AG20443 (cell line): ENCODE measurements at places on chromosomes 7 and 10.
A peak's percentile ranks its signal among the peaks of the same experiment; 100 is the strongest.

DNA sequence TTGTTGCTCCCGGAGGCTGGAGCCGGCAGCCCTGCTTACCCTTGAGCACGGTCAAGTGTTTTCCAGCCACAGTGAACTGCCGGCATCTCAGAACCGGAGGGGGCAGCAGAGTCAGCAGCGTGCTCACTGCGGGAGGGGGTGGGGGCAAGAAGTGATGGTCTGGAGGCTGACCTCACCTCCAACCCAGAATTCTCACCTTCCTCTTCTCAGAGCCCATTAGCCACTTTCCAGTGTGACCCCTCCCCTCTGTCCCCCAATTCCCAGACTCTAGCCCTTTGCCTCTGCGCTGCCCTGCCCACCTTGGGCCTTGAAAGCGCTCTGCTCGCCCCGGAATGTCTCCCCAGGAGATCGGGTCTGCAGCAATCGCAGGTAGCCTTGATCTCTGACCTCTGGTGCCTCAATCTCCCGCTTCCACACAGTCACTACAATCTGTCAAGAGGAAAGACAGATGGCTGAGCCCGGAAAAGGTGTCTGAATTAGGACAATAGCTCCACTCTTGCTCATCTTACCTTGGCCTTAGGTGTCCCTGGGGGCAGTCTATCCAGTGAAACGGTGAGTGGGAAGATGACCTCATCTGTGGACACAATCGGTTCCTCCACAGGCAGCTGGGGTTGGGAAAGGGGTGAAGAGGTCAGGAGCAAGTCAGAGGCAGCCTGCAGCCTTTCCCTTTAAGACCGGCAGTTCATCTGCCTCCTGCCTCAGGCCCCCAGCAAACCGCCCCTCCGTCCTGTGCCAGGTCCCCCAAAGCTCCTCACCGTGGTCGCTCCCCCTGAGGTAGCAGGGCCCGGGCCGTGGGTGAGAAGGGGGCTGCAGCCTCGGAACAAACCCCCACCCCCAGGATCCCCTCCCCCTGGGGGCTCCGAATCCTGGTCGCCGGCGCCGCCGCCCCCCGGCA is 942 bp downstream of the TRAPPC14 start:
- peak; percentile 67 for DNase-seq

GRCh38 chr10:103514244-103514643 is 20.7 kb downstream of the NEURL1 start:
- DNase-seq: no peak

GRCh38 chr10:23158370-23158769 is 33.7 kb upstream of the PTF1A start:
- peak; percentile 84 for DNase-seq

DNA sequence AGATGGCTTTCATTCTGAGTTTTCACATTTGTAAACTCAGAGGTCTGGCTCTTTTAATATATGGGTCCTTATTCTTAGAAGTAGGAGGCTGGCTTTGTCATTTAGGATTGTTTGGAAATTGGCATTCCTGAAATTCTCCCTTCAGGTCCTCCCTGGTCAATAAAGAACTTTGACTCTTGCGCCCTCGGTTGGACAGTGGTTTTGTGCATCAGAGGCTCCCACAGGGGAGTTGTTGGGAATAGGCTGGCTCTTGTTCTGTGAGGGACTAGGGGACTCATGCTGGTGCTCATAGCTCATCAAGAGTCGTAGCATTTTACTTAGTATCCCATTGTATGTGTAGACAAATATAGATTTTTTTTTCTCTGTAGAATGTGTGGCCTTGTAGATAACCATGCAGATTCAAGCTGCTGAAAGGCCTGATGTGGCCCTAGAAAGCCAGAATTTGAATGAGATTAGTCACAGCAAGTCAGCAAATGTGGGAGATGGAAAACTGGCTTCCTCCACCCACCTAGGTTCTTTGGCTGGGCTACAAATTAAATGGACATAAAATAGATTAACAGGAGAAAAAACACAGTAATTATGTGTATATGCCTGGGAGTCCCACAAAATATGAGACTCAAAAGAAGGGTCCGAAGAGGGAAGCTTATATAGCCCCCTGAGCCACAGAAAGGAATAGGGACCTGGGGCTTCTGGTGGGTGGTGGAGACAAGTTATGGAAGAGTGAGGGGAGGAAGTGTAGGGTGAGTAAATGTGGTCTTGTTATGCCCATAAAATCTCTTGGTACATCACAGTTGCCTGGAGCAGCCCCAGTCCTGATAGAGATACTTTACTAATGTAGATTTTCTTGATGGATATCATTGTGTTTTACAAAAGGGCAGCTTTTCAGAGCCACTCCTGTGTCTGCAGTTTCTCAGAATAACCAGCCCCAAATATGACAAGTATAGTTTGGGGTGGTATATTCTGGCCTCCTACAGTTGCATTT is 94.6 kb upstream of the BTBD16 start:
- DNase-seq: no peak

DNA sequence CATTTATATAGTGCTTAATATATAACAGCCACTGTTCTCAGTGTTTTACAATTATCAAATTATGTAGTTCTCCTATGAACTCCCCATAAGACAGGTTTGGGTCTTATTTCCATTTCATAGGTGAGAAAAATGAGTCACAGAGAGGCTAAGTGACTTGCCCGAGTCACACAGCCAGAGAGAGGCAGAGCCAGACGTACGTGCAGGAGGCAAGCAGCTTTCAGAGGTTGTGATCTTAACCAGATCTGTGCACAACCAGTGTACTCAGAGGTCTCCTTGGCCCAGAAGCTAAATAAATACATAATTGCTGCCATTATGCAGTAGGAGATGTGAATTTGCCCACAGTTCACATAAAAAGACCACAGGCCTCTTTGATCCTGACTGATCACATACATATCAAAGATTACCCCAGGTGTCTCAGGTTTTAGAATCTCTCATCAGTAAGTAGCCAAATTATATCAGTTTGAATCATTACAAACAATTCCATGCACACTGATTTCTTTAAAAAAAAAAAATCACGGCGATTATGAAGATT is 304.7 kb upstream of the AOAH start:
- DNase-seq: no peak

DNA sequence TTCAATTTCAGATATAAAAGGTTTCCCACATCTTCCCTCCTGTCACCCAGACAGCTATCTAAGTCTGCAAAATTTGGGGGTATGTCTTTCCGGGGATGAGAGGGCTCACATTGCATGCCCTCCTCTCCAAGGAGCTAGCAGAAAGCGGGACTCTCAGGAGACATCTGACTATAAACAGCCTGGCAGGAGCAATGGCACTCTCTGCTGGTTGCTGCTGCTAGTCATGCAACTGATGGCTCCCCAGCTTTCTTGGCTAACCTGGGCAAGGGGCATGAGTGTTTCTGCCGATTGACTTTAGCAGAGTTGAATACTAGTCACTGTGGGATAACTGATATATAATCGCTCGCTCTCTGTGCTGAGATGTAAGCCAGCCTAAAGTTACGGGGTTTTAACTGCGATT is 12.0 kb downstream of the TBX20 start:
- no peak for DNase-seq

DNA sequence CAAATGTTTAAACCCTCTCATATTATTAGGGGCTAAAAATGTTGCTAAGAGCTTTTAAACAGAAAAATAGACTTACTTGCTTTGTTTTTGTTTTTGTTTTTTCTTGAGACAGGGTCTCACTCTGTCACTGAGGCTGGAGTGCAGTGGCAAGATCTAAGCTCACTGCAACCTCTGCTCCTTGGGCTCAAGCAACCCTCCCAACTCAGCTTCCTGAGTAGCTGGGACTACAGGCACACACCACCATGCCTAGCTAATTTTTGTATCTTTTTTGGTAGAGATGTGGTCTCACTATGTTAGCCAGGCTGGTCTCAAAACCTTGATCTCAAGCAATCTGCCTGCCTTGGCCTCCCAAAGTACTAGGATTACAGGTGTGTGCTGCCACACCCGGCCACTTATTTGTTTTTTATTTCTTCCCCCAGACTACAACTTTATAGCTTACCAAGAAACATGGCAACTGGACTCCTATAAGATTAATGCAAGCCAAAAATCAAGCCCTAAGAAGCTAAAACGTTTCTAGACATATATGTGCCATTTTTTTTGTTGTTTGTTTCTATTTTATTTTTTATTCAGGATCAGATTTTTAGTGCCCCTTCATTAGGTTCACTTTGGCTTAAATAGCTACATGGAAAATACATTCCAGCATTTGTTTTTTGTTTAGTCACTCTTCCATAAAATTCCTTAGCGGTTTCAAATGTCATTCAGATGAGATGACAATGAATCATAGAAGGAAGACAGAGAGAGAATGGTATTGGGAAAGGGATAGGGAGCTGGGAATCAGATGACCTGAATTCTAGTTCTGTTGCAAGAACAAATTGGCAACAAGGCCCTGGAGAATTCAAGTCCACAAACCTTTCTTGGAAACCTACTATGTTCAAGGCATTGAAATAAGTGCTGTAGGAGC is 163.4 kb upstream of the MKLN1 start:
- DNase-seq: peak; percentile 77

DNA sequence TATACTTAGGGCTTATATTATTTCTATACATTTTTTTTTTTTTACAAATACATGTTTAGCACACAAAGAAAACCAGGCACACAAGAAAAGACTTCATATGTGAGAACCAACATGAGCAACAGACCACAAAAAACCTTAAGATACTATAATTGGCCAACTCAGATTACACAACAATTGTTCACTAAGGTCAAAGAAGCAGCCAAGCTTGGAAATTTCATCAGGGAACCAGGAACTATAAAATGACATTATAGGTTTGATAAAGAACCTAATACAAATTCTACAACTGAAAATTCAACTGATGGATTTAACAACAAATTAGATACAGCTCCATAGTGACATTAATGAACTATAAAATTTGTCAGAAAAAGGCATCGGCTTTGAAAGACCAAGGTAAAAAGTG is 4.4 kb upstream of the LUC7L2 start:
- no peak for DNase-seq

- DNase-seq: no peak
Measured at GRCh38 chr7:126685596-126685995, 567.1 kb downstream of the GRM8 start.

- no peak for DNase-seq
Measured at GRCh38 chr10:52319926-52320325, 5.8 kb downstream of the DKK1 start.

GRCh38 chr10:101356132-101356531 is 2.2 kb downstream of the BTRC start:
- DNase-seq: no peak
